ENCODE measurements at places on chromosomes 13 and 19.
A peak's percentile ranks its signal among the peaks of the same experiment; 100 is the strongest.

- DNase-seq, result no peak
Observed at GRCh38 chr19:29533578-29534544, 8.1 kb downstream of the VSTM2B start.

- no peak for DNase-seq
Observed at GRCh38 chr19:16359074-16359473, 34.4 kb downstream of the KLF2 start.

- DNase-seq, result no peak
Observed at GRCh38 chr19:13198634-13199033, 48.4 kb downstream of the IER2 start.

- DNase-seq, result peak; percentile 40
Observed at GRCh38 chr13:19601749-19602725, 31.4 kb upstream of the MPHOSPH8 start.

DNA sequence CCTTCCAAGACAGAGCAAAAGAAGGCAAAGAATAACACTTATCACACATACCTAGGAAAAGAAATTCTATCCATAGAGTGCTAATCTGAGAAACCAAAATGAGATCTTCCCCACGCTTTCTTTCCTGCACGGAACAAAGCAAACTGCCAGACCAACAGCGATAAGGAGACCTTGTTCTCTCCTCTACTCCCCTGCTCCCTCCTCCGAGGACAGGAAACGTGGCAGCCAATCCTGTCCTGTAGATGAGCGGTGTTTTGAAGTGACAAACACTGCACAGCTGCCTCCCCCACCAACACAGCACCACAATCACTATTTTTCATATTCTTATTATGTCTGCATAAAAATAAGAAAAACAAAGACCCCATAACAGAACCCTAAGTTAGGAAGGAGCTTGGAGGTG is 113.9 kb upstream of the IRS2 start:
- DNase-seq, result no peak

DNA sequence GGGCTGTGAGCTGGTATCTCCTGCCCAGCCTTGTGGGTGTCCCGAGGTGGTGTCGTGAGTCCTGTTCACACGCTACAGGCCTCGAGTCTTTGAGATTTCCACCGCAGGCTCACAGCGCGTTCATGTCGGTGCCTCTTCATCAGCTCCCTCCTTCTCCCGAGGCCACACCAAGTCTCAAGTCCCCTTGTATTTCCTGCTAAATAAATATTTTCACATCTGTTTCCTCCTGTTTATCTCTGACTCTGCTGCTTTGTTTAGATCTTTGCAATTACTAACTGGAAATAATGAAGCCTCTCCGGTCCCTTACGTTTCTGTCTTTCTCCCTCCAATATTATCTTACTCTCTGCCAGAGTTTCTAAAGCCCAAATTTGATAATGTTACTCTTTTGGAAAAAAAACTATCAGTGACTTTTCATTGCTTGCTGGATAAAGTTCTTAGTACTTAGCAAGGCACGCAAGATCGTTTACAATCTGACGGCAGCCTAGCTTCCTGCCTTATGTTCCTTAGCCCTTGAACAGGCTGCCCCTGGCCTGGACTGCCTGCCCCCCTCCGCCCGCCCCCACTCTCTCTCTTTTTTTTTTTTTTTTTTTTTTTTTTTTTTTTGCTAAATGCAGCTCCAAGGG is 130.5 kb upstream of the RNF113B start:
- DNase-seq, result no peak

GRCh38 chr19:19224852-19225494 is 13.2 kb downstream of the NCAN start:
- no peak for DNase-seq

DNA sequence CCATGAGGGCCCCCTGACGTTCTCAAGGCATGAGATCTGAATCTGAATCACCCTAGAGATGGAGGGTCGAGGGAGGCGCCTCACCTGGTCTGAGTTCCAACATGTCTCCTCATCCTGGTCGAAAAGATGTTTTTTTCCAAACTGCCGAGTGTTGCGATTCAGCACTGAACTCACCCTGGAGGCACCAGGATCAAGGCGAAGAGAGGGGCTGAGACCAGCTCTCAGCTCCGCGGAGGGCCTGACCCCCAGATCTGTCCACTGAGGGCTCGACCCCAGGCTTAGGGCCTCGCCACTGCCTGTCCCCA is 555 bp downstream of the NR2C2AP start:
- DNase-seq, result no peak

GRCh38 chr19:5605362-5605761 is 17.2 kb downstream of the SAFB2 start:
- no peak for DNase-seq

- DNase-seq, result no peak
Observed at GRCh38 chr13:32642316-32642715, 56.1 kb downstream of the PDS5B start.

- no peak for DNase-seq
Observed at GRCh38 chr13:98913741-98914140, 64.1 kb downstream of the DOCK9 start.

DNA sequence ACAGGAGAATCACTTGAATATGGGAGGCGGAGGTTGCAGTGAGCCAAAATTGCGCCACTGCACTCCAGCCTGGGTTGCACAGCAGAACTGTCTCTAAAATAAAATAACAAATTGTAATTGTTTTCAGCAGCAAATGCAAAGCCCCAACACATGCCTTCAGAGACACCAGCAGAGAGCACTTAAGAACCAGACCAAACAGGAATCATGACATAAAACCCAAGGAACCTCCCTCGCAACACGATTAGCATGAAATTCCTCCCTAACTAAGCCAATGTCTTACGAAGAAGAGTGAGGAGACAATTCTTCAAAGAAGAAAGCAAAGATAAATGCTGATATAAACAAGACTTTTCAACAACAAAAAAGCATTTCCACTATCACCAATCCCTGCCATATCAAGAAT is 40.1 kb downstream of the PSPC1 start:
- DNase-seq, result no peak

GRCh38 chr13:99758460-99759162 is 213.0 kb downstream of the ZIC5 start:
- DNase-seq, result no peak

GRCh38 chr19:46303322-46303690 is 6.5 kb downstream of the HIF3A start:
- no peak for DNase-seq

DNA sequence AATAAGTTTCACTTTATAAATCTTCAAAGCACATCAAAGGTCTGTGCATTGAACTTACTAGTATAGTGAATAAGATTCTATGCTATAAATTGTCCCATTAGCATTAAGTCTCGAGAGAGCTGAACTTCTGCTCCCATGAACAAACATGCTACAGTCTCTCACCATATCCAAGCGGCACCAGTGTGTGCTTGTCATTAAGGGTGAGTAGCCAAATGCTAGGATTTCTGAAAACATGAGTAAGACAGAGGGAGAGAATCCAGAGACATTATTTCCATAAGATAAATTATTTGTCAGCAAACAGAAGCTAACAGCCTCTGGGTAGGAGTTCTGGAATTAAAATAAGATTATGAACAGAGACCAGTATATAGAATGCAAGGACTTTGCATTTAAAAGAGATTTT is 2882.5 kb downstream of the PCDH9 start:
- DNase-seq, result no peak

GRCh38 chr13:99989276-99990125 is 7.9 kb downstream of the ZIC2 start:
- DNase-seq, result no peak

DNA sequence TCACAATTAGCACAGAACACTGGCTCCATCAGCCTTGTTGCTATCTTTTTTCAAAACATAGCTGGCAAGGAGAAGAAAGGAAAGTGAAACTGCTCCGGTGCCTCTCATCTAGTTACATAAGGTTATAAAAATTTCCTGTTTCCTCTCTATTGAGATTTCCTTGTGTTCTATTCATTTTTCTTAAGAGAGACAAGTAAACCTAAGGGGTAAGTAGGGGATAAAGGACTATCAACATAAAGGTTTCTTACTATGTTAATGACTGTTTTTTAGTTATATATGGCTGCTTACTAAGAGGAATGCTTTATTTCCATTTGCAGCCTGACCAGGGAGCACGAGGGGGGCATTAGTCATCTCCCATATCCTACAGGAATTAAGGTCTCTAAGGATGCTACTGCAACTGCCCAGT is 73.2 kb upstream of the MLNR start:
- DNase-seq, result no peak

- DNase-seq, result no peak
Observed at GRCh38 chr19:47381653-47382279, 32.7 kb downstream of the DHX34 start.

DNA sequence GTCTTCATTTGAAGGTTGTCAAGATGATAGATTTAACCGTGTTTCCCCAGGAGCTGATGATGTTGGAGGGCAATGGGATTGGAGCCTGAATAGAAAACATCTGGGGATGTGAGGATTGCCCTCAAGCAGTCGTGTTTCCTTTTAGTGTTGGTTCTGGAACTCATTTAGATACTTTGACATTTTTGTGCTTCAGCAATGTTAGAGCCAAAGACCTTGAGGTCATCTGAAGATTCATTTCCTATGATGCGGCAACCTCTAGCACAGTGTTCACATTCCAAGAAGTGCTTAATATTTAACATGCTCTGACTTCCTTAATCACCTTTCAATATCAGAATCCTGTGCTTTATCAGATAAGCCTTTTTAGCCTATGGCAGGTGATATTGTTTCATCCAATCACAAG is 82.7 kb downstream of the SLC10A2 start:
- no peak for DNase-seq

- DNase-seq, result no peak
Observed at GRCh38 chr13:109712124-109712722, 74.2 kb downstream of the IRS2 start.

GRCh38 chr19:33868076-33868735 is 71.5 kb downstream of the KCTD15 start:
- DNase-seq, result no peak

DNA sequence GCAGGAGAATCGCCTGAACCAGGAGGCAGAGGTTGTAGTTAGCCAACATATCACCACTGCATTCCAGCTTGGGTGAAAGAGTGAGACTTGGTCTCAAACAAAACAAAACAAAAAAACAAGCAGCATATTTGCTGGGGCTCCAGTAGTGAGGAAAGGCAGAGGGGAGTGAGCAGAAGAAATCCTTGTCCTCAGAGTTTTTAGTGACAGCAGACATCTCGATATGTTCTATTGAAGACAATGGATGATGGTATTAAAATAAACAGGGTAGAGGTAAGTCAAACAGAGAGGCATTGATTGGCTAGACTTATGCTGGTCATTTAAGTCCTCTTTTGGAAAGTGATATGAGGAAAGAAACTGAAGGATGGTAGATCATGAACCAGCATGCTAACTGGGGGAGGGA is 19.0 kb downstream of the NLRP7 start:
- no peak for DNase-seq

DNA sequence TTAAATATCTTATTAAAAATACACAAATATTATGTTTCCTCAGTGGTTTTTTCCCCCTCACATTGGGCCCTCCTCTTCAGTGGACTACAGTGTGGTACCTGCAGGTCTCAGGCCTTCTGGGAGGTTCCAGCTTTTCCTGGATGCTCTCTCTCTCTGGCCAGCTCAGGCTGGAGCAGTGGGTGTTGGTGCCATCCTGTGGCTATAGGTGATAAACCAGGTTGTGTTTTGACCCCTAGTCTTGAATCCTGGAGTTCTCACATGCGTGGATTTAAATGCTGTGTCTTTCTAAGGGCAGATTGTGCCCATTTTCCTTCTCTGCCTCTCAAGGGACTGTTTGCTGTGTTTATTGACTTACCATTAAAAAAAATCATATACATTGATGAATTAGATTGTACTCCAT is 41.2 kb upstream of the ZNF527 start:
- no peak for DNase-seq

GRCh38 chr13:111177081-111177711 is 62.1 kb downstream of the ARHGEF7 start:
- peak; percentile 35 for DNase-seq

GRCh38 chr19:29887442-29887855 is 54.6 kb upstream of the URI1 start:
- DNase-seq, result no peak

GRCh38 chr13:90746230-90746629 is 601.3 kb upstream of the MIR17HG start:
- no peak for DNase-seq
